ENCODE measurements at places on chromosomes 7 and 10.

GRCh38 chr10:50497758-50498157, 126.0 kb downstream of the SGMS1 start:
- no peak for DNase-seq

DNA sequence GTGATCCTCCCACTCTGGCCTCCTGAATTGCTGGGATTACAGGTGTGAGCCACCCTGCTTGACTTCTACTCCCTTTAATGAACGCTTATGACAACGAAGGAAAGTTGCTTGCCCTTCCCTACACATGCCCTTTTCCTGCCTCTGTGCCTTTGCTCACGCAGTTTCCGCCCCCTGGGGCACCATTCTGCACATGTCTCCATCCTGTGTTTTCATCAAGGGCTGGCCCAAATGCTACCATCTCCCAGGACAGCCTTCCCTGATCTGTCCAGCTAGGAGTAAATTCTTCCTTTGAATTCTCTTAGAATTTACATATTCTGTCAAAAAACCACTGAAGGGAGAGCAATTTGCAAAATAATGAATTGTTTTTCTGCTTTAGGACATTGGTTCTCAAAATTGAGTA, 50.0 kb upstream of the KMT2C start:
- DNase-seq: no peak

DNA sequence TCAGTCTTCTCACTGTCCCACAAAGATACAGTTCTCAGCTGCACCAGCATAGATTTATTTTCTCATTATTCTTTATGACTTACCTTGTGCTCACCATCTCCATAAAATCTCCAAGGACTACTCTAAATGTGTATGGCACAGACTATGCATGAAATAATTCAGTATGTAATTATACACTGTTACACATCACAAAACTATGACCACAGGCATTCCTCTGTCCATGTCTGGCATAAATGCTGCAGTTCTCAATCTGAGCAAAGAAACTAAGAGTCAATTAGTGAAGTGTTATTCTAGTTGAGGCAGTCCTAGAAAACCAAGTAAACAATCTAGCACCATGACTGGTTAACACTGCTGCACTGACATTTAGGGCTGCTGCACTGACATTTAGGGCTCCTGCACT, 2.7 kb downstream of the CYCS start:
- no peak for DNase-seq

DNA sequence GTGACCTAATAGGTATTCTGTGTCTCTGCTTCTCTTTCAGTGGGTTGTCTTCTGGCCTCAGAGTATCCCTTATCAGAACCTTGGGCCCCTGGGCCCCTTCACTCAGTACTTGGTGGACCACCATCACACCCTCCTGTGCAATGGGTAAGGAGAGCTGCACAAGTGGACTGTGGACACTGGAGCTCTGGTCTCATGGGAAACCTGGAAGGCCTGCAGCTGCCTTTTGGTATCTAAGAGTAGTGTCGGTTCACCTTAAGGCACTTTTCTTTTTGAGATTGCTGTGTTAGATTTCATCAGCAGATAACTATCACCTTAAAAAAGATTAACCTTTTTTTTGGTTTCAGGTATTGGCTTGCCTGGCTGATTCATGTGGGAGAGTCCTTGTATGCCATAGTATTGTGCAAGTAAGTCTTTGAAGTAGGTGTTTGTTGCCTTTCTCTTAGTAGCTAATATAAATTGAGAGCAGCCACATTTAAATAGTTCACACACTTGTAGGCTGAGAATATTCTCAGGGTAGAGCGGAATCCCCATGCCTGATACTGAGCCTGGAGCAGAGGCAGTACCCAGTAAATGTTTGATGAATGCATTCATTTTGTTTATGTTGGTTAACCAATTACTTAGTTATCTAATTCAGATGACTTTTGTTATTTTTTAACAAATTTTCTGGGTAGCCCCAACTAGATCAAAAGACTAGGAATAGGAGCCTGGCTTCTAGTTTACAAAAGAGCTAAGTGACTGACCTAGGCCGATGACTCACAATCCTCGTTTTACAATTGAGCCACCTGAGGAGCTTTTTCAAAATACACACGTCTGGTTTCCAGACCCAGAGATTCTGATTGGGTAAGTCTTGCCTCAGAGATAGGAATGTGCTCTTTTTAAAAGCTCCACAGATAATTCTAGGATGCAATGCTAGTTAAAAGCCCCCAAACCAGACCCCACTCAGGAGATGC, 3.6 kb downstream of the TMEM254 start:
- no peak for DNase-seq

- DNase-seq: no peak
These were observed 18.5 kb downstream of the RAMP3 start for GRCh38 chr7:45176091-45176490.
